ENCODE measurements at places on chromosomes 2 and 18. TPM values are rescaled to one million over a fixed set of nuclear protein-coding genes. Genes with fewer than 3 reads are reported as not detected.

The FER1L5 gene
- not detected for total RNA-seq

The MYO5B gene
- total RNA-seq: not detected

The THAP4 gene
- total RNA-seq: 27.6 TPM

The RNMT gene
- 101 TPM for total RNA-seq

The OTOF gene
- total RNA-seq: 0.16 TPM

The TUBB8B gene
- total RNA-seq: not detected

The SH3RF3 gene
- 4.8 TPM for total RNA-seq

The KLHL14 gene
- not detected for total RNA-seq

The ERFE gene
- 0.28 TPM for total RNA-seq

The SELENOI gene
- total RNA-seq: 19.3 TPM

The SUMO1 gene
- total RNA-seq: 48.1 TPM

The MPP4 gene
- not detected for total RNA-seq

The METAP1D gene
- total RNA-seq: 12.2 TPM

The AFF3 gene
- total RNA-seq: 24.1 TPM

The PAX8 gene
- 0.54 TPM for total RNA-seq

The NCKAP5 gene
- total RNA-seq: not detected

The FNDC4 gene
- not detected for total RNA-seq

The NLRC4 gene
- total RNA-seq: 6.3 TPM

The SNORC gene
- total RNA-seq: 1.2 TPM

The FBXO15 gene
- total RNA-seq: 1.3 TPM

The TWIST2 gene
- total RNA-seq: not detected

The RAB6C gene
- not detected for total RNA-seq

The CAPN13 gene
- not detected for total RNA-seq

The DPP10 gene
- not detected for total RNA-seq

The GALNT13 gene
- not detected for total RNA-seq

The RUFY4 gene
- total RNA-seq: 6.8 TPM

The C2orf78 gene
- not detected for total RNA-seq

The RAB17 gene
- not detected for total RNA-seq

The CREB1 gene
- 106 TPM for total RNA-seq

The CRYBA2 gene
- total RNA-seq: not detected

The LAMA3 gene
- total RNA-seq: not detected

The DSEL gene
- total RNA-seq: 1.1 TPM

The ZNF385B gene
- total RNA-seq: not detected

The DPP4 gene
- 48.9 TPM for total RNA-seq

The IL1R2 gene
- total RNA-seq: not detected

The IFIH1 gene
- total RNA-seq: 23.1 TPM
